ENCODE measurements at places on chromosomes 16 and 17.

DNA sequence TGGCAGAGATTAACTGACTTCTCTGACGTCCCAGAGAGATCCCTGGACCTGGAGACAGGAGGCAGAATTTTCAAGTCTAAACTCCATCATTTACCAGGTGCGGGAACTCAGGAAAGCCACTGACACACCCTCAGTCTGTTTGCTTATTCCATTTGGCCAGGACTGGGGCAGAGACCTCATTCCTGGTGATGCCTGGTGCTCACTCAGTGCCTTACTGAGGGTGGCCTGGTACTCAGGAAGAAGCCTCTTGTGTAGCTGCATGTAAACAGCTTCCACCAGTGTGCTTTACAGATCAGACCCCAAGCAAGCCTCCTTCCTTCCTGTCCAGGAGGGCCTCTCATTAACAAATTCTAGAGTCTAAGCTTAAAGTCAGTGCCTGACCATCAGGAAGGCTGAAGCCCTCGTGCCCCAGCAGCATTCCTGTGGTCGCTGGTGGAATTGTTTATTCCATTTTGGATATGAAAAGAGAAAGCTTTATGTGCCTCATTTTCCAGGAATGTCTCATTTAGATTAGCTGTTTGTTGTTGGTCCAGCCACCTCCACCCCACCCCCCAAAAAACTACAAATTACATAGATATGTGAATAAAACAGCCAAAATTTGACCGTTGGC is 236.1 kb upstream of the CDH5 start:
- DNase-seq = no peak

GRCh38 chr17:58005031-58005727 is 1.9 kb downstream of the SRSF1 start:
- DNase-seq = peak; percentile 24

DNA sequence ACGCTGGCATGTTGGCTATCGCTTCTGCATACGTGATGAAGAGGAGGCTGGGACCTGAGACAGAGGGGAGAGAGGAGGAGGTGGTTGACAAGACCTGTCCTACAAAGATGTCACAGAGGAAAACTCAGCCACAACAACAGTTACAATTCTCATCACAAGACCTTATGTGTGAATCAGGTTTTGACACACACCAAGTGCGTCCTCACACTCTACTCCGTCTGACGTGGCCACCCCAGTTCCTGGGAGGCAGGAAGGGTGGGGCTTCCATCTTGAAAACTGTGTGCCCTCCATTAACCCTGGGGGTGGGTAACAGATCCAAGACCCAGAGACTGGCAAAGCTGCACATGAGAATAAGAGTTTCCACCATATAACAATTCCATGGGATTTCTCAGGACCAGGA is 24.1 kb downstream of the SLC6A4 start:
- DNase-seq = no peak

DNA sequence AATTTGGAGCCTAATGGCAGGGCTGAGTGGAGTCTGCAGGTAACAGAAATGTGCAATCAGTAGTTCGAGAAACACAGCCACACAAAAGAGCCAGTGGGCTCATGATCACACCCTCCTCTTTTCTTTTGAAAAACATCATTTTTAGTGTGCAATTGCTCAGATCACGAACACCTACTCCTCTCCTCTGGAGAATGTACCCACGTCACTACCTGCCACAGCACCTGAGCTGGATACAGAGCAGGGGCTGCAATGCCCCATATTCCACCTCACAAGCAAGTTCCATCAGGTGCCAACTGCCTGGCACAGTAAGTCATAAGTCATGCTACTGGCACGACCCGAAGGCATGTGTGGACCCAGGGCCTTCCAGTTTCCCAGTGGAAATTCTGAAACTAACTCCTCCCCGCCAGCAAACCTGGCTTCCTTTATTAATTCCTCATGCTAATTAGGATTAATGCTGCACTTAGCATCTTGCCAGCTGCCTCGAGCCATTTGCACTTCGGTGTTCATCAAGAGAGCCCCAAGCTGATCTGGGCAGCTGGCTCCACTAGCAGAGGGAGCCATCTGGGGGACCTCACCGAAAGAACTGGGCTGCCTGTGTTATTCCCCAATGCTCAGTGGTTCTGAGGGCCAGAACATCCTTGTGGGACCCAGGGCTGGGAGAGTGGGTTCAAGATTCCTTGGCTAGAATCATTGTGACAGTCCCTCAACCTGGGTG is 2.4 kb downstream of the CACNG4 start:
- no peak for DNase-seq

DNA sequence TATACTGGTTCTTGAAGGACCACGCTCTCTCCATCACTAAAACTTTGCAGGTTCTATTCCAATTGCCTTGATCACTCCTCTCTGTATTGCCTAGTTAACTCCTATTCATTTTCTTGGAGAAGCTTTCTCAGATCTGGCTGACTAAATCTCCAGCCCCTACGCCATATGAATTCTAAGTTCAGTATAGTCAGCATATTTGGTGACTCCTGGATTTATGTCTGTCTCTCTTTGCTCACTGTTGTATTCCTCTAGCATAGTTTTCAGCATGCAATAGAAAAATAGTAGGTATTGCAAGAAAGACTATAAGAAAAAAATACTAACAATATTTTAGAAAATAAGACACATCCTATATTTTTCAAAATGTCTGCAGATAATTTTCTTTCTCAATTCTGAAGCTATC is 579.7 kb downstream of the CDH11 start:
- no peak for DNase-seq

DNA sequence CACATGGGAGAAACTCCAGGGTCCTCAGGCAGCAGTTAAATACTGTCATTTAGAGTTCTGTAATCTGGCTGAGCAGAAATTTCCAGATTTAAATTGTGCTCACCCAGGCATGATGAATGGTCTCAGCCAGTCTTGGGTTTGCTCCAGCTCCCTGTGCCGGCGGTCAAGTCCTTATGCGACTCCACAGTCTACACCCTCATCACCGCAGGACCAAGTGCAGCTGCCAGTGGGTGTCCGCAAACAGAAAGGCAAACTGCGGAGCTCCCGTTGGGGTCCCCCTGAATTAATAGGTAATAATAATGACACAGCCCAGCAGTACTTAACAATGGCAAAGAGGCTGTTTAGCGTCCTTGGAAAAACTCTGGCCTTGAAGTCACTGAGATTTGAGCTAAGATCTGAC is 3.9 kb upstream of the CACNG4 start:
- DNase-seq = no peak

Data from hematopoietic multipotent progenitor cell treated with erythropoietin and hydrocortisone succinate and interleukin-3 and kit ligand, for 8 days (in vitro differentiated cells).